Uterus (tissue), 4 donors: ENCODE measurements at places on chromosomes 1 and 21. TPM values are rescaled to one million over a fixed set of nuclear protein-coding genes. Genes with fewer than 3 reads are reported as not detected.

DNA sequence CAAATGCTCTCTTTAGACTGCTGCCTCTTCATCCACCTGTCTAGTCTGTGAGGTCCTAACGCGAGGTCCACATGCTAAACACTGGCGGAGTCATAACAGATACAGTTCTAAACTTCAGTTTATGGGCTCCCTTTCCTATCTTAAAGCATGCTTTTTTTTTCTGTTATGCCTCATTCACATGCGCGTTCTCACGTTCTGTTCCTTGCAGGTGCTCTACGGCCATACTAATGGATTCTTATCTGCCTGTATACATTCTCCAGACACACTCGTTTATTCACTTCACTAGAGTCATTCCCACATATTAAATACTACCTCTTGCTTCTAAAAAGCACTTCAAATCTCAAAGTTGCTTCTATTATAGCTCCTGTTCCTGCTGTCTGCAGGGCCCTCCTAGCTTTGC, 38.7 kb downstream of the PHC2 start:
- no peak for DNase-seq

- no peak for DNase-seq
Observed at GRCh38 chr1:100443811-100444571, 91.7 kb downstream of the CDC14A start.

KCNJ15 gene
- 1.1 TPM for total RNA-seq

SEMA4A gene
- not detected for total RNA-seq

- no peak for DNase-seq
Observed at GRCh38 chr1:61836649-61837048, 94.4 kb downstream of the PATJ start.

DNA sequence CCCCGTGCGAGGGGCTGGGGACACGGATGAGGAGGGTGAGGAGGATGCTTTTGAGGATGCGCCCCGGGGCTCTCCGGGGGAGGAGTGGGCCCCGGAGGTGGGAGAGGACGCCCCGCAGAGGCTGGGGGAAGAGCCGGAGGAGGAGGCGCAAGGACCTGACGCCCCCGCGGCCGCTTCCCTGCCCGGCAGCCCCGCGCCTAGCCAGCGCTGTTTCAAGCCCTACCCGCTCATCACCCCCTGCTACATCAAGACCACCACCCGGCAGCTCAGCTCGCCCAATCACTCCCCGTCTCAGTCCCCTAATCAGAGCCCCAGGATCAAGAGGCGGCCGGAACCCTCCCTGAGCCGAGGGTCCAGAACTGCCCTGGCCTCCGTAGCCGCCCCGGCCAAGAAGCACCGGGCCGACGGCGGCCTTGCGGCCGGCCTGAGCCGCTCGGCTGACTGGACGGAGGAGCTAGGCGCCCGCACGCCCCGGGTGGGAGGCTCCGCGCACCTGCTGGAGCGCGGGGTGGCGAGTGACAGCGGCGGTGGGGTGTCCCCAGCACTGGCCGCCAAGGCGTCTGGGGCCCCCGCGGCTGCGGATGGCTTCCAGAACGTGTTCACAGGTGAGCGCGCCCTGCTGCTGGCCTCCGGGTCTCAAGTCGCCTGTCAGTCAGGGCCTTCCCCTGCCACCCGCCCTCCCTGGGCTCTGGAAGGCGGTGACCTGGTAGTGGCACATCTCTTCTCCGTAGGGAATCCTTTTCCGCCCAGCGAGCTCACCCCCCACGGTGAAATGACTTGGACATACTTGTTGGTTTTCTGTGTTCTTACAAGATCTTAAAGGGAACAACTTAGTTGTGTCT, 1.7 kb downstream of the FMN2 start:
- DNase-seq: no peak
